ENCODE measurements at places on chromosomes 11 and 22. TPM values are rescaled to one million over a fixed set of nuclear protein-coding genes. Genes with fewer than 3 reads are reported as not detected.

DDT gene
- 69.4 TPM for total RNA-seq

ART5 gene
- total RNA-seq = not detected

ARHGAP8 gene
- 7.1 TPM for total RNA-seq

TMEM191C gene
- 2.0 TPM for total RNA-seq

DAGLA gene
- 2.1 TPM for total RNA-seq

CCDC87 gene
- total RNA-seq = 2.3 TPM

CDCA5 gene
- total RNA-seq = 0.90 TPM

BAIAP2L2 gene
- total RNA-seq = 1.3 TPM

POLR2L gene
- total RNA-seq = 38.5 TPM

CHADL gene
- total RNA-seq = 1.6 TPM

DNA sequence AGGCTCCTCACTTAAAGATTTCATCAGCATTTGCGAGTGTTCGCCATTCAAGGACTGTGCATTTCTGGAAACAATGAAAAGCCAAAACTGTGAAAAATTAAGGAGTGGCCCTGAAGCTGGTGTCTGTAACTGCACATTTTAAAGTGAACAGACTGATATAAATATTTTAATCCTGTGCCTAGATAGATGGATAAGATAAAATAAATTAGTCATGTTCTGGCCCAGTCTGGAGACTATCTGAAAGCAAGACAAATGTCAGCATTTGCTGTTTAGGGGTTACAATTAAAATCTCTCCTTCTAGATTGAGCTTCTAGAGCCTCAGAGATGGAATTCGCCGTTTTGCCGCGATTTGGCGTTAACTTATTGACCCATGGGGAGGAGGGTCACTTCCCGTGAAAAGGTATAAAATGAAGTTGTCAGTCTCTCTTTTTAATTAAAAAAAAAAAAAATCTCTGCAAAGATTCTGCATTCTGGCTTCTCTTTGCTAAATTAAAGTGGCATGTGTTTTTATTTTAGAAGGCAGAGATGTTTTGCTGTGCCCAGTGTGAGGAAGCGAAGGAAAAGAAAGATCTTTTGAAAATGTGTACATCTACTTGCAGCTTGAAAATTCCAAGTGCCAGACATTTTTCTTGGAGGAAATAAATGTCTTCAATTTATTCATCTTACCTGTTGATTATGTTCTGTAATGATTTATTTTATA is 79.7 kb upstream of the WNT7B start:
- H3K27me3 ChIP-seq = no peaks in the 10 kb centered on the region
- no peak for DNase-seq

DNA sequence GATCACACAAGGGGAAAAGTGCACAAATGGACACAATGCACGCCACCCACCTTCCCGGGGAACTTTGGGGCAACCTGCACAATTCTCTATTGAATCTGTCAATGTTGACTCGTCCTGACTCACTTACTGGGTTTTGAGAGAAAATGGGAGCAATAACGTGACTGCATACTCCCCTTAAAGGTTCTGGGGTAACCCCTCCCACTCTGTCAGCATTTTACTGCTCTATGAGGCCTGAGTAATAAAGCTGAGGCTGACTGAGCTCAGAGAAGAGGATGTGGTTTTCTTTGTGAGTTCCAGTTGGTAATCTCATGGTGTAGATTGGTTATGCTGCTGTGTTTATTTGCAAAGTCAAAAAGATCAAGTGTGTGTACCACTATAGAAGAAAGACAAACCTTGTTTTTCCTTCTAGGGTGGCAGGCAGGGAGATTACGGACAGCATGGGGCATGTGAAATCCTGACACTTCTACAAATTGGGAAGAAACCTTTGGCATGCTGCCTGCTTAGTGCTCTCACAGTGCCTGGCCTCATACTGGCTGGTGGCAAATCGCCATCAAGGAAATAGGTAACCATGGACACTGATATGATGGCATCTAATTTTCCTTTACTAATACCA is 16.1 kb upstream of the APOA1 start:
- no peaks in the 10 kb centered on the region for H3K27me3 ChIP-seq
- H3K27ac ChIP-seq = peak overlapping the region; percentile 95
- no peaks in the 10 kb centered on the region for H3K36me3 ChIP-seq
- H3K4me3 ChIP-seq = peak overlapping the region; percentile 86

DNA sequence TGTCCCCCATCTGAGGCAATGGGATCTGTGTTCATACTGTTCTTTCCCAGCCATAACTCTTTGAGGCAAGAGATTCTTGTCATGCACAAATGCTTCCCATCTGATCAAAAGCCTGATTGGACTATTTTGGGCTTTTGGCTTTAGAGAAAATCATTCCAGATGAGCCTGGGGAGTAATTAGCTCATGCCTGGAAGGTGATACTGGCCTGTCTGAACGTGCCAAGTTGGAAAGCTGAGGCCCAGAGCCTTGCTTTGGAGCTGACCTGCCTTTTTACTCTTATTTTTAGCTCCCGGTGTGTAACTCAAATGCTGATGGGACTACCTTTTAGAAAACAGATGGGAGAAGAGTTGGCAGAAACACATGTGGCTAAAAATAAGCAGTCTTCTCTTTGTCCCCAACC is 105.0 kb downstream of the DBX1 start:
- H3K36me3 ChIP-seq = no peaks in the 10 kb centered on the region
- no peaks in the 10 kb centered on the region for H3K4me1 ChIP-seq
- no peak for DNase-seq
- H3K27ac ChIP-seq = no peak overlapping the region
- peaks cover 8% of the 10 kb centered on the region for H3K27me3 ChIP-seq
- H3K4me3 ChIP-seq = no peak overlapping the region

DNA sequence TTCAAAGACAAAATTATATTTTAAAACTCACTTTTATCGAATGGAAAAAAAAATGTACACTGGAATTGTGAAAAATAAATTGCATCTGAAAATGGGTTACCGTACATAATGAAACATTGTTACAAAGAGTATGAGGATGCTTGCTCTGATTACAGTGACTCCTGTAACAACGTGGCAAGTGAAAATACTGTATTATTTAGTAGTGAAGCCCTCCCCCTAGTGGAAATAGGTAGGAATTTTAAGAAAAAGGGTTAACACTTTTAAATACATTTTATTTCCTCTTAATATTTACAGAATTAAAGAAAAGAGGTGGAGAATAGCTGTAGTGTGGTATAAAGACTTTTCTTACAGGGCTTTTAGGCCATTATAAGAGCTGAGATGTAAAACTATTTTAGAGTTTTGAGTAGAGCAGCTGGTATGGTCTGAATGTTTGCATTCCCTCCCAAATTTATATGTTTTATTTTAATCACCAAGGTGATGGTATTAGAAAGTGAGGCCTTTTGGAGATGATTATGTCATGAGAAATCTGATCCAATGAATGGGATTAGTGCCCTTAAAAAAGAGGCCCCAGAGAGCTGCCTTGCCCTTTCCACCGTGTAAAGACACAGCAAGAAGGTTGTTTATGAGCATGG is 25.2 kb downstream of the FAM76B start:
- DNase-seq = no peak
- H3K27me3 ChIP-seq = peaks cover 9% of the 10 kb centered on the region
- H3K4me3 ChIP-seq = no peak overlapping the region
- peaks cover 2% of the 10 kb centered on the region for H3K36me3 ChIP-seq

DNA sequence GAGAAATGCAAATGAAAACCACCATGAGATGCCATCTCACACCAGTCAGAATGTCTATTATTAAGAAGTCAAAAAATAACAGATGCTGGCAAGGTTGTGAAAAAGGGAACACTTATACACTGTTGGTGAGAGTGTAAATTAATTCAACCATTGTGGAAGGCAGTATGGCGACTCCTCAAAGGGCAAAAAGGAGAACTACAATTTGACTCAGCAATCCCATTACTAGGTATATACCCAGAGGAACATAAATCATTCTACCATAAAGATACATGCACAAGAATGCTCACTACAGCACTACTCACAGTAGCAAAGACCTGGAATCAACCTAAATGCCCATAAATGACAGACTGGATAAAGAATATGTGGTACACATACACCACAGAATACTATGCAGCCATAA is 161.1 kb upstream of the PDGFD start:
- H3K27ac ChIP-seq = no peak overlapping the region
- H3K27me3 ChIP-seq = no peaks in the 10 kb centered on the region
- DNase-seq = no peak
- H3K4me1 ChIP-seq = no peaks in the 10 kb centered on the region

- no peaks in the 10 kb centered on the region for H3K36me3 ChIP-seq
- H3K4me1 ChIP-seq = no peaks in the 10 kb centered on the region
- H3K27ac ChIP-seq = no peak overlapping the region
- H3K27me3 ChIP-seq = peaks cover 30% of the 10 kb centered on the region
- H3K4me3 ChIP-seq = no peak overlapping the region
These were observed 4.5 kb downstream of the FAM83F start for GRCh38 chr22:39999144-39999757.

- peaks cover 6% of the 10 kb centered on the region for H3K36me3 ChIP-seq
- H3K27me3 ChIP-seq = no peaks in the 10 kb centered on the region
- no peak overlapping the region for H3K27ac ChIP-seq
- DNase-seq = no peak
These were observed 10.6 kb downstream of the CDPF1 start for GRCh38 chr22:46239261-46240048.

- no peak overlapping the region for H3K4me3 ChIP-seq
- peaks cover 9% of the 10 kb centered on the region for H3K4me1 ChIP-seq
- DNase-seq = no peak
- peaks cover 55% of the 10 kb centered on the region for H3K27me3 ChIP-seq
These were observed 53.5 kb downstream of the ENDOD1 start for GRCh38 chr11:95143106-95143681.

- DNase-seq = no peak
- peak overlapping the region; percentile 67 for H3K27ac ChIP-seq
- no peaks in the 10 kb centered on the region for H3K27me3 ChIP-seq
- no peak overlapping the region for H3K4me3 ChIP-seq
These were observed 137.3 kb upstream of the SORL1-AS1 start for GRCh38 chr11:121589946-121590537.

GRCh38 chr22:44254811-44255210 is 57.9 kb downstream of the SHISAL1 start:
- H3K4me3 ChIP-seq = no peak overlapping the region
- peaks cover 4% of the 10 kb centered on the region for H3K36me3 ChIP-seq

DNA sequence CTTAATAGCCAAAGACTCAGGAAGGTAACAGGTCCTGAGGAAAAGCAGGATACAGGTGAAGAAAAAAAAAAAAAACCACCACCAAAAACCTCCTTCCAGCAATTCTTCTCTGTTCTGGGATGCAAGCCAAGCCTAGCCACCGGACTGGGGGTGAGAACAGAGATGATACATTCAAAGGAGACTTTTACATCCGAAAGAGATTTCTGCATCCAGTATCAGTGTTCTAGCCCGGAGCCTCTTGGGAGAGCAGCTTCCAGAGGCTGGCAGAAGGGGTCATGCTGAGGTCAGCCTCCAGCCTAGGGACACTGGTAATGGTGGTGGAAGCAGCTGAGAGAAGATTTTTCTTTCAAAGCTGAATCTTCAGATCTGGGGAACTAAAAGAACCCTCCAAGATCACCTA is 76.2 kb downstream of the KCNC1 start:
- DNase-seq = no peak
- peaks cover 3% of the 10 kb centered on the region for H3K4me1 ChIP-seq

DNA sequence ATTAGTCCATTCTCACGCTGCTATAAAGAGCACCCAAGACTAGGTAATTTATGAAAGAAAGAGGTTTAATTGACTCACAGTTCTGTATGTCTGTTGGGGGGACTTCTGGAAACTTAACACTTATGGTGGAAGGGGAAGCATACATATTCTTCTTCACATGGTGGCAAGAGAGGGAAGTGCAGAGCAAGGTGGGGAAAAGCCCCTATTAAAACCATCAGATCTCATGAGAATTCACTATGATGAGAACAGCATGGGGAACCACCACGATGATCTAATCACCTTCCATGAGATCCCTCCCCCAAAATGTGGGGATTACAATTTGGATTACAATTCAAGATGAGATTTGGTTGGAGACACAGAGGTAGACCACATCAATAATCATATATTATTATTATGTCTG is 25.7 kb downstream of the CEP57 start:
- no peak overlapping the region for H3K4me3 ChIP-seq
- no peak for DNase-seq
- H3K4me1 ChIP-seq = peaks cover 7% of the 10 kb centered on the region
- H3K36me3 ChIP-seq = peaks cover 2% of the 10 kb centered on the region

DNA sequence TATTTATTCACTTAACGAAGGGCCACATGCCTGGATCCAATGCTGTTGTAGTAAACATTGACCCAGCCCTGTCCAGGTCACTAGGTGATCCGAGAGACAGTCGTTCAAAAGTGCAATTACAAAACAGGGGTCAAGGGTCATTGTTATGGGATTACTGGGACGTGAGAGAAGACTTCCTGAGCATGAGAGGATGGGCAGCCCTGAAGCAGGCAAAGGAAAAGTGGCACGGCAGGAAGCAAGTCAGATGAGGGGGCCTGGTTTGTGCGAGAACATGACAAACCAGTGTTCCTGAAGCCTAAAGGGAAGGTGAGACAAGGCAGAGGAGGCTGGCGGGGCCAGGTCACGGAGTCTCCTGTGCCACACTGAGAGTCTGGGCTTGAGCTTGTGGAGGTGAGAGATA is 15.8 kb upstream of the MMP20 start:
- peaks cover 3% of the 10 kb centered on the region for H3K36me3 ChIP-seq
- H3K4me1 ChIP-seq = peaks cover 3% of the 10 kb centered on the region
- peaks cover 17% of the 10 kb centered on the region for H3K27me3 ChIP-seq
- DNase-seq = no peak
- H3K27ac ChIP-seq = peak overlapping the region; percentile 3

DNA sequence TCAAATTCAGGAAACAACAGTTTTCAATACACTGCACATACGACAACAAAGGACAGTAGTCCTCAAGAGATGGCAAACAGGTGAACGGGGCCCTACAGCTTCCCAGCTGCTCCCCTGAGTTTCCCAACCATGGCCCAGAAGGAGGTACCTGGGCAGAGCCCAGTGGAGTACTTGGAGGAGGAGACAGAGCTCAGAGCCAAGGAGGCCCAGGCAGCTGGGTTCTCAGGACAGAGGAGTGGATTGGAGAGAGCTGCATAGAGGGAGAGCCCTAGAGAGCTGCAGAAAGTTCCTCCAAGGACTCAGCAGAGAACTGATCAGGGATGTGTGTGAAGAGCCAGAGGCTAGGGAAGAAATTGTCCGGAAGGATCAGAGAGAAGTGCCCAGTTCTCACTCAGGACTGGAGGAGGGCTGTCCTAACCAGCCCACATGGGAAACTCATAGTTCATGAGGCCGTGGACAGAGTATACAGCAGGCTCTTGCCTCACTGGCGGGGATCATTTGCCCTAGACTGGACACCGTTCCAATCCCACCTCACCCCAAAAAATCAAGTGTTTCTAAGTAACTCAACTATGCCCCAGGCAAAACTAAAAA is 7.6 kb upstream of the ASCL2 start:
- no peak for DNase-seq
- H3K4me1 ChIP-seq = peaks cover 2% of the 10 kb centered on the region
- H3K36me3 ChIP-seq = peaks cover 2% of the 10 kb centered on the region
- H3K4me3 ChIP-seq = no peak overlapping the region
- H3K27ac ChIP-seq = no peak overlapping the region

GRCh38 chr11:36376009-36376887 is 80.2 kb downstream of the PRR5L start:
- peak overlapping the region; percentile 34 for H3K27ac ChIP-seq
- peaks cover 4% of the 10 kb centered on the region for H3K36me3 ChIP-seq
- H3K4me1 ChIP-seq = peaks cover 19% of the 10 kb centered on the region
- H3K4me3 ChIP-seq = peak overlapping the region; percentile 92
- DNase-seq = no peak
- H3K27me3 ChIP-seq = peaks cover 41% of the 10 kb centered on the region

Data from T-helper 17 cell (primary cell).